Dermis lymphatic vessel endothelial cell (primary cell): ENCODE measurements at places on chromosomes 5 and 9. TPM values are rescaled to one million over a fixed set of nuclear protein-coding genes. Genes with fewer than 3 reads are reported as not detected.

The SPATA31A3 gene
- not detected in 2 replicates for total RNA-seq

The GADD45G gene
- total RNA-seq = 0.09 and 0.11 TPM in 2 replicates

The ARID3C gene
- under 0.01 and 0.09 TPM in 2 replicates for total RNA-seq

The SEMA4D gene
- 1.9 and 2.5 TPM in 2 replicates for total RNA-seq

The HSPA5 gene
- total RNA-seq = 160 and 168 TPM in 2 replicates

The HSD17B4 gene
- total RNA-seq = 144 and 169 TPM in 2 replicates

The PCDHB12 gene
- total RNA-seq = 0.33 and 0.60 TPM in 2 replicates

The SLCO6A1 gene
- not detected in 2 replicates for total RNA-seq

The PIP5K1B gene
- 0.09 and 0.11 TPM in 2 replicates for total RNA-seq

The SPRY4 gene
- 6.1 and 7.0 TPM in 2 replicates for total RNA-seq

The ADRA1B gene
- 0.11 TPM in 1 of 2 replicates, not detected in the other for total RNA-seq

The PCSK1 gene
- 0.09 and 0.11 TPM in 2 replicates for total RNA-seq

The CDO1 gene
- total RNA-seq = 0.43 and 1.7 TPM in 2 replicates

The FAM163B gene
- not detected in 2 replicates for total RNA-seq

The CARTPT gene
- total RNA-seq = not detected in 2 replicates

The GFPT2 gene
- 0.34 and 1.2 TPM in 2 replicates for total RNA-seq

The BARX1 gene
- not detected in 2 replicates for total RNA-seq

The SOHLH1 gene
- not detected in 2 replicates for total RNA-seq

The GGTA1 gene
- 11.1 and 12.1 TPM in 2 replicates for total RNA-seq

The DIRAS2 gene
- 0.86 and 8.5 TPM in 2 replicates for total RNA-seq

The SLC22A4 gene
- 6.0 and 7.7 TPM in 2 replicates for total RNA-seq

The SPATA6L gene
- 6.0 and 8.7 TPM in 2 replicates for total RNA-seq

The PAEP gene
- not detected in 2 replicates for total RNA-seq

The SCGB3A2 gene
- not detected in 2 replicates for total RNA-seq

The FIBCD1 gene
- not detected in 2 replicates for total RNA-seq

The NPM1 gene
- 818 and 1,324 TPM in 2 replicates for total RNA-seq

The CCNI2 gene
- under 0.01 and 0.11 TPM in 2 replicates for total RNA-seq

The CEL gene
- total RNA-seq = 0.09 TPM in 1 of 2 replicates, not detected in the other

The CATSPER3 gene
- under 0.01 and 0.17 TPM in 2 replicates for total RNA-seq

The CYLC2 gene
- not detected in 2 replicates for total RNA-seq

The CMYA5 gene
- total RNA-seq = under 0.01 and 0.09 TPM in 2 replicates
